ENCODE measurements at places on chromosomes 2 and 18. TPM values are rescaled to one million over a fixed set of nuclear protein-coding genes. Genes with fewer than 3 reads are reported as not detected.

DNA sequence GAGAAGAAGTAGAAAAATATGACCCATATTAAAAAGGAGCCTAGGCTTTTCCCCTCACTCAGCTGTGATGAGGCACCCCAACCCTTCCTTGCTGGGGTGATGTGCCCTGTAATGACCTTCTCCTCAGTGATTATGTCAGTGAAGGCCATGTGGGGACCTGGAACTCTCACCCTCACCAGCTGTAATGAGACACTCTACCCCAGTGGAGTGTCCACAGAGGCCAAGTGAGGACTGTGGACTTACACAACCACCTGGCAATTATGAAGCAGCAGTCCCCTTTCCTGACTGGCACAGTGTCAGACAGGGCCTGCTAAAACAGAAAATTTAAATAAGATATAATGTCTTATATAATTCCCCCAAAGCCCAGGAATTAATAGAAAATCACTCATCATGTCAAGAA lies 54.2 kb downstream of the SEMA4F start:
- no peak for DNase-seq

DNA sequence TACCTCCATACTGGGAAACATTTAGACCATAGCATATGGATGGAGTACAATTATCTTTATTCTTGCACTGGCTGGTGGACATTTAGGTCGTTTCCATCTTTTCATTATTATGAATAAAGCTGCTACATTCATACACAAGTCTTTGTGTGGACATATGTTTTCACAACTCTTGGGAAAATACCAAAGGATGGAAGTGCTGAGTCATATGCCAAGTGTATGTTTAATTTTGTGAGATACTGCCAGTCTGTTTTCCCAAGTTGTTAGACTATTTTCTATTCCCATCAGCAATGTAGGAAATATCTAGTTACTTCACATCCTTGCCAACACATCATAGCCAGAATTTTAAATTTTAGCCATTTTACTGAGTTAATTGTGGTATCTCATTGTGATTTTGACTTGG lies 91.5 kb downstream of the GALNT13 start:
- no peak for DNase-seq

- no peak for DNase-seq
These were observed 12.6 kb downstream of the CACNB4 start for GRCh38 chr2:152086231-152086630.

- DNase-seq = peak; percentile 99
These were observed 363.5 kb upstream of the TNP1 start for GRCh38 chr2:217223222-217223930.

DNA sequence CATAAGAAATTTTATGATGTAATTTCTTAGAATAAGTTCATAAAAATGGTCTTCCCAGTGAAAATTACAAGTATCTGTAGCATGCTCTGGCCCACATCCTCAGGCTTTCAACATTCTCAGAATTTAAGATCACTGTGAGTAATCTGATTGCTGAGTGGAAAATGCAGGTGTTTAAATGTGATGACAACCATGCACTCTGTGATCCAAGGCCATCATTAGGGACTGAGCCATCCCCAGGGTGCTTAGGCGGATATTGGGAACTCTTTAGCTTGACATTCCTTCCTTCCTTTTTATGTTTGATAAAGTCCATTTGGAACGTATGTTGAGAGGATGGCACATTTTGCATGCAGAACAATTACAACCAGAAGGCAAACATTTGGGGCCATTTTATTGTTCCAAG lies 95.5 kb downstream of the ARL4C start:
- DNase-seq = no peak

- peak; percentile 74 for DNase-seq
These were observed 388.6 kb upstream of the TNP1 start for GRCh38 chr2:217248312-217248935.

DNA sequence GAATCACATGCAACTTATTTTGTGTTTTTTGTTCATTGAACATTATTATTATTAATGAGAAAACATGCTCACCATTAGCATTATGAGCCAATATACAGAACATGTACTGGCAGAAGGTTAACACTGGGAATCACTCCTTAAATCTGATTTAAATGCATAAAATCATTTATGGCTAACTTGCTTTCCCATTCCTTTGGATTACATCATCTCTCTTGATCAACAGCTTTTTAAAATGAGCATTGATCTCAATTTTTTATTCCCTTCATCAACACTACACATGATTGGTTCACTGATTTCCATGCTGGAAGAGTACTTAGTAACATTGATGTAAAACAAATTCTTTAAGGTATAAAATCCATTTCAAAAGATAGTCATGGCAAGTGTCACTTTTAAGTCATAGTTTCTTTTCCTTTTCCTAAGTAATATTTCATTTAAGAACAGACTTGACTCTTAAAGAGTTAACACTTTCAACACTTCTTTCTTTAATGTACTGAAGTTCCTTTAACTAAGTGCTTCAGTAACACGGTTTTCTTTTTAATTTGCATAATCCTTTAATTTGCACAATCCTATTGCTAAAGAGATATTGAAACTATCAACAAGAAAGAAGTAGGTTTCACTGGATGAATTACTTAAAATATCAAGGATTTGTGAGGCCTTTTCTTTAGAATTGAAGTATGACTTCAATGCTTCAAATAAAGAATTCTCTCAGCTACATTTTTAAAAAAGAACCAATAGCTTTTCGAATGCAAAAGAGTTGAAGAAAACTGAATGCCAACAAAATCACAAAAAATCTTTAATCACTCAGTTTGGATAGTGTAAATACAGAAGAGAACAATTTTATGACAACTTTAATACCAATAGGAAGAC lies 24.9 kb upstream of the BUB1 start:
- no peak for DNase-seq

DNA sequence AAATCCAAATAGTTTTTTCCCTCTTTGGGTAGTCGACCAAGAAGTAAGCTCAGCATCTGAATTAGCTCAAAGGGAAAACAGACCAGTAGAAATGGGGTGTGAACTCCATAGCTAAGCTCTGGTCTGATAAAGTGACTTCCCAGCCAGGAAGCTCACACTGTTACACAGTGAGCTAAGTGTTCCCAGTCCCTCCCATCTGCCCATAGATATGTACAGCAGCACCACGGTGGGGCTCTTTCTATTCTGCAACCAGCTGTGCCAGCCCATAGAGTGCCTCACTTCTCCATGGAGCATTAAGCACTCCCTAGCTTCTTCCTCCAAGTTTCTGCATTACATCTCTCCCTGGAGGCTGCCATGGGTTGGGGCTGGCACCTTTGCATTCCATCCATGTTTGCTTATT lies 27.6 kb upstream of the NEMP2 start:
- DNase-seq = no peak

DNA sequence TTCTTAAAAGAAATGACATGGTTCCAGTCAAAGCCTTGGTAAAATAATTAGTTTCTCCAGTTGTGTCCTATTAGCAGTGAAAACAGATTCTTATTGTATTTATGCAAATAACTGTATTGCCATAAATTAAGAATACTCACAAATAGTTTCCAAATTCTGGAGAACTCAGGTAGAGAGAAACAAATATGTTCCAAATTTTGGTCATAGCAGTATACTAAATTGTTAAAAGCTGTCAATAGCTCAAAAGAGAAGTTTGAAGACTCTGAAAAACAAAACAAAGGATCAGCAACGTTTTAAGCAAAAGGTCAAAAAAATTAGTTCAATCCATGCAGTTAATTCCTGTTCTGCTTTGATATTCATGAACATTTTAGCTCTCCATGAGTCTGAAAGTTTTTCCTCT lies 25.5 kb downstream of the ELMOD3 start:
- DNase-seq = no peak

DNA sequence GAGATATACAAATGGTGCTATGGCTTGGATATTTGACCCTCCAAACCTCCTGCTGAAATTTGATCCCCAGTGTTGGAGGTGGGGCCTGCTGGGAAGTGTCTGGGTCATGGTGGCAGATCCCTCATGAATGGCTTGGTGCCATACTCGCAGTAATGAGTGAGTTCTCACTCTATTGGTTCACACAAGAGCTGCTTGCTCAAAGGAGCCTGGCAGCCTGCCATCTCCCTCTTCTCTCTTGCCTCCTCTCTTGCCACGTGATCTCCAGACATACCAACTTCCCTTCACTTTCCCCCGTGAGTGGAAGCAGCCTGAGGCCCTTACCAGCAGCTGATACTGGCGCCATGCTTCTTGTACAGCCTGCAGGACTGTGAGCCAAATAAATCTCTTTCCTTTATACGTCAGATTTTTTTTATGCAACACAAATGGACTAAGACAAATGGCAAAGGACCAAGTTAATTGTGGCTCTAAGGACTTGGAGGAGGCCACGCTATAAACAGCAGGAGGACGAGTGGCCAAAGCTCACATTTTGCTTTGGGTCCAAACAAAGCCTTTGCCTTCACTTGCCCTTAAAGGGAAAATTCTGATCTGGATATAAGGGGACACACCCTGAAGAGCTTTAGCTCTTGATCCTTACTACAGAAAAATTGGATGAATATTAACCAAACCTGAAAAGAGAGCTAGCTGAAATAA lies 214.7 kb downstream of the SS18 start:
- DNase-seq = no peak

DNA sequence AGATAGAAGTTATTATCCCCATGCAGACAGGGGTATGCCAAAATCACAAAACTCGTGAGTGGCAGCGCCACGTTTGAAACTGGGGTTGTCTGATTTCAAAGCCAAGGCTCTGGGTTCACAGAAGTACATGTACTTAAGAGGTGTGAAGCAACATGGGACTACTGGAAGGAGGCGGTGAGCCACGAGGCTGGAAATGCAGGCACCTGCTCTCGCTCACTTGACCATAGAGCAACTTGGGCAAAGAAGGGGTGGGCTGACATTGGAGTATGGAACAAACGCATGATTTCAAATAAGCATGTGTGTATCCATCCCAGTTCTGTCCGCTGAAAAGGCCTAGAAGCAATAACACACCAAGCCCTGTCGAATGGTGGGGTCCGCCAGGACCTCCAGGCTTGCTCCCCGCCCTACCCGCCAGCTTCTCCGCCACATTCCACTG lies 593 bp upstream of the ACTR2 start:
- DNase-seq = no peak

DNA sequence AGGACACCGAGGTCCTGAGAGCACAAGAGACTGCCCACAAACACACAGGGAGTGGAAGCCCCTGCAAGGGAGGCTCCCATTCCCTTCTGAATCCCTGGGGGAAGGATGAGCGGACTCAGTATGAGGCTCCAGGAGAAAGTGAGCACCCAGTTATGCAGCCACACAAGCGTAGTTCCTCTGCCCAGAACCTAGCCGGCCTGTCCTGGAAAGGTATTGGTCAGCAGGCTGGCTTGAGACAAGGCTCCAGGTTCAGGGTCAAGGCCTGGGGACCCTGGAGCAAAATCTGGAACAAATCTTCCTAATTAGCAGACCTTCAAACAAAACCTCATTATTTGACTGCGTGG lies 1.2 kb upstream of the CAPG start:
- no peak for DNase-seq

GRCh38 chr2:165635532-165635931 lies 158.5 kb downstream of the GALNT3 start:
- no peak for DNase-seq

GRCh38 chr2:240127191-240127750 lies 8.8 kb downstream of the COPS9 start:
- DNase-seq = no peak

GRCh38 chr2:181153886-181154285 lies 173.5 kb downstream of the UBE2E3 start:
- no peak for DNase-seq

- DNase-seq = no peak
These were observed 217.7 kb downstream of the EIPR1 start for GRCh38 chr2:3159782-3160545.

DNA sequence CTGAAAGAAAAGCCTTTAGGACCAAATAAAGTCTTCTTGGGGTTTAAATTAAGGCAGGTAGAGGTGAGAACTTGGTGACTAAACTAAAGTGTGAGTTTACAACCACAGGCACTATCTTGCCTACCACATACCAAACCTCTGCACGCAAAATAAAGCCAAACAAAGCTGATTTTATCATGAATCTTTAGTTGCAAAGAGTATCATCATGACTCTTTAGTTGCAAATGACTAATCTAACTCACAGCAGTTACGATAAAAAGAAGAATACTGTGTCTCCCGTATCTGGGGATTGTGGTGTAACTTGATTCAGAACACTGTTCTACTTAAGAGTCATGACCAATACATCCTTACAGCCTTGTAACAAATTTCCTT lies 11.2 kb downstream of the CFAP210 start:
- no peak for DNase-seq

- DNase-seq = no peak
These were observed 69.6 kb downstream of the PTGR3 start for GRCh38 chr18:75139226-75139911.

GRCh38 chr18:76977108-76977621 lies 154.8 kb downstream of the ZNF236 start:
- DNase-seq = no peak

GRCh38 chr2:120791962-120792297 lies 56.3 kb downstream of the GLI2 start:
- peak; percentile 31 for DNase-seq

- DNase-seq = no peak
These were observed 36.2 kb downstream of the FASTKD2 start for GRCh38 chr2:206801418-206802189.

- DNase-seq = no peak
These were observed 2.1 kb downstream of the RHBDD1 start for GRCh38 chr2:226837787-226838603.

- DNase-seq = peak; percentile 55
These were observed 24.6 kb downstream of the FECH start for GRCh38 chr18:57561728-57562423.

DNA sequence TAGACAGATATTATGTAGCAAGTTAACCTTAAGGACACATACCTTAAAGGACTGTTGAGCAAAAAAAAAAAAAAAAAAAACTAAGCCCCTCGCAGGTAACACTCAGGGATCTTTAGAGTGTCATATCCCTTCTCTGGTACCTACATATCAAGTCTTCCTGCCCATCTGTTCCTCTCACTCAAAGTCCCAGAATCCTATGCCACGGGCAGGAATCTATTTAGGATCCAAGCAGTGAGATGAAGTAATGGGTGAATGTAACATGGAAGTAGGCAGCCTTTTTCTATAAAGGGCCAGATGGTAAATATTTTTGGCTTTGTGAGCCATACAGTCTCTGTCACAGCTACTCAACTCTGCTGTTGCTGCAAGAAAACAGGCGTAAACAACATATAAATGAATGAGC lies 496.7 kb downstream of the STK39 start:
- no peak for DNase-seq

GRCh38 chr2:212618636-212619035 lies 80.0 kb upstream of the ERBB4 start:
- peak; percentile 42 for DNase-seq

IKZF2 gene
- 19.4 TPM for total RNA-seq

GALNT13 gene
- not detected for total RNA-seq

CRYBA2 gene
- total RNA-seq = not detected

DYTN gene
- total RNA-seq = not detected

PRSS56 gene
- total RNA-seq = not detected

KCNG3 gene
- under 0.01 TPM for total RNA-seq

TXNDC2 gene
- 0.18 TPM for total RNA-seq

IL1RN gene
- total RNA-seq = not detected

ELOA2 gene
- not detected for total RNA-seq

HSBP1L1 gene
- total RNA-seq = 8.6 TPM

SIX3 gene
- not detected for total RNA-seq

POTEC gene
- not detected for total RNA-seq

AKAIN1 gene
- not detected for total RNA-seq

CYP26B1 gene
- total RNA-seq = not detected

COLEC12 gene
- total RNA-seq = 2.3 TPM

CFAP210 gene
- total RNA-seq = not detected

NAB1 gene
- total RNA-seq = 33.6 TPM

C1QL2 gene
- total RNA-seq = not detected

PFN4 gene
- total RNA-seq = 0.28 TPM

LCT gene
- total RNA-seq = under 0.01 TPM

IL36A gene
- not detected for total RNA-seq

SCN3A gene
- total RNA-seq = 1.4 TPM

SIX2 gene
- not detected for total RNA-seq

All from IMR-90 (cell line).